ENCODE measurements at places on chromosomes 1 and 21. TPM values are rescaled to one million over a fixed set of nuclear protein-coding genes. Genes with fewer than 3 reads are reported as not detected.

C1orf226 gene
- not detected for total RNA-seq

LYPLAL1 gene
- total RNA-seq, result 24.1 TPM

ZYG11A gene
- not detected for total RNA-seq

CFHR3 gene
- total RNA-seq, result not detected
